ENCODE measurements at places on chromosomes 3 and 15.

GRCh38 chr3:48276911-48277641 lies 36.2 kb downstream of the ZNF589 start:
- no peak for DNase-seq

DNA sequence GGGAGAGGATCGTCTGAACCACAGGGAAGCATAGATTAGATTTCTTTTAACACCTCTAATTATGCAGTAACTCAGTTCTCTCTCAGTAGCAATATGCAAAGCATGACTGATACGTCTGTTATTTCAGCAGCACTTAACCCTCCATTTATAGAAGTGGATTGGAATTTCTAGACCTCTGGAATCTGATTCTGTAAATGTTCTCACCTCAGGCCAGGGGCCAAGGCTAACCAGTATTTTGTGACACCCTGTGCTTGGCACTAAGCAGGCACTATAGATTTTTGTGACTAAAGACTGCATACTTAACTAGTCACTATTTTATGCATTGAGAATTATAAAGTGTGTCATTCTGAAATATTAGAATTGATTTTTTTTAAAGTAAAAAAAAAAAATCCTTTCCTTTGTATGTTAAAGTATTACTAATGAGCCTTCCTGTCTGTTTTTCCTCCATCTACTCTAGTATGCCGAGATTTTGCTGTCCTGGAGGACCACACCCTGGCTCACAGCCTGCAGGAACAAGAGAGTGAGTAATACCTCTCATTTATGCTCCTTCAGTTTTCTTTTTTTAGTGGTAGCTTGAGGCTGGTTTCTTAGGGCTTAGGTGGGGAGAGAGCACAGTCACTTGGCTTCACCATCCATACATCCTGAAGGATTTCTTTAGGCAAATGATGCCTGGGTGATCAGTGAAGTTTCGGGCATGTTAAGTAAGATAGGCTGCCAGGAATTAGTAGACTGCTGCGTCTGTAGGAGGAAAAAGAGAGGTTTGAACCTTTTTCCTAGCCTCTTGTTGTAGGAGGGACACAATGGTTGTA lies 26.5 kb upstream of the UTS2B start:
- DNase-seq = peak; percentile 75

- DNase-seq = no peak
Measured at GRCh38 chr15:31049111-31049510, 52.4 kb downstream of the TRPM1 start.

DNA sequence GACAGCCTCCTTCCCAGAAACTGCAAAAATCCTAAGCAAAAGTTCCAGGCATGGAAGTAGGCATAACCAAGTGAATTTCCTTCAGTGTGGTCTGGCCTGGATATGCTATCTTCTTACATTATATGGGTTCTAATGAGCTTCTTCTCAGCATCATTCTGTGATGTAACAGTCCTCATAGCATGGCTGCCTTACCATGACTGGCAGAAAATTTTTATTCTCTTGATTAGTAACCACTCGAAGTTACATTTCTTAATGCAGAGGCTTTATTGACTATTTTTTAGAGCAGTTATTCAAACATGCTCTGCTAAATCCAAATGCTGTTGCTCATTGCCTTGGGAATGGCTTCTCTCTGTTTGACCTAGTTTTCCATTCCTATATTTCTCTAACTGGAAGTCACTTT lies 21.1 kb upstream of the CPNE4 start:
- DNase-seq = no peak

GRCh38 chr15:100339999-100340398 lies 1.8 kb downstream of the ADAMTS17 start:
- no peak for DNase-seq

GRCh38 chr15:62118520-62119226 lies 46.4 kb downstream of the C2CD4B start:
- DNase-seq = no peak

- DNase-seq = no peak
Measured at GRCh38 chr15:101558221-101558941, 68.9 kb upstream of the PCSK6 start.

GRCh38 chr3:138300647-138301046 lies 29.0 kb downstream of the NME9 start:
- DNase-seq = no peak

- no peak for DNase-seq
Measured at GRCh38 chr3:33312361-33312760, 35.1 kb downstream of the FBXL2 start.

DNA sequence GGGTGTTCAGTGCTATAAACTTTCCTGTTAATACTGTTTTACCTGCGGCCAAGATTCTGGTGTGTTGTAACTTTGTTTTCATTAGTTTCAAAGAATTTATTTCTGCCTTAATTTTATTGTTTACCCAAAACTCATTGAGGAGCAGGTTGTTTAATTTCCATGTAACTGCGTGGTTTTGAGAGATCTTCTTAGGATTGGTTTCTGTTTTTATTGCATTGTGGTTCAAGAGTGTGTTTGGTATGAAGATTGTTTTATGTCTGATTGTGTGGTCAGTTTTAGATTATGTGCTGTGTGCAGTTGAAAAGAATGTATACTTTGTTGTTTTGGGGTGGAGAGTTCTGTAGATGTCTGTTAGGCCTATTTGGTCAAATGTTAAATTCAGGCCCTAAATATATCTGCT lies 133.5 kb upstream of the GALNT15 start:
- no peak for DNase-seq

DNA sequence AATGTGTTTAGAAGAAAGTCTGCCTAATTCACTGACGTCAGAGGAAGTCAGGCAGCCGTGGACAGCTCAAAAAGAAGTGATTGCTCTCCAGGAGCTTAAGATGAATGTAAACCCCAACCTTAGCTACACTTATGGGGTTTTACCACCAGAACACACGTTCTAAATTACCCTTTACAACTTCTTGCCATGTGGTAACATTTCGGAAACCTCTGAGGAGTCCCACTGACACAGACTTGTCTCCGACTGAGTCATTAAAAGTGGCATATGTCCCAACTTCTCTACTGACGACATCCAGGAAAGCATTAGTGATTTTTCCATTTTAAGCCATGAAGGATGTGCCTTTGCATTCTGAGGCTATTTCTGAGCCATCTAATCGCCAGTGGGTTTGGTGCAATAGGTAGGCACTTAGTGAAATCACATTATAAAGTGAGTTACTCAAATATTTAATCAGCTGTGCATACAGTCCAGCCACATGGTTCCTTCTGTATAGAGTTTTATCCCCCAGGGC lies 32.4 kb downstream of the C2CD4A start:
- no peak for DNase-seq

GRCh38 chr3:25843332-25843731 lies 53.4 kb downstream of the OXSM start:
- DNase-seq = no peak

DNA sequence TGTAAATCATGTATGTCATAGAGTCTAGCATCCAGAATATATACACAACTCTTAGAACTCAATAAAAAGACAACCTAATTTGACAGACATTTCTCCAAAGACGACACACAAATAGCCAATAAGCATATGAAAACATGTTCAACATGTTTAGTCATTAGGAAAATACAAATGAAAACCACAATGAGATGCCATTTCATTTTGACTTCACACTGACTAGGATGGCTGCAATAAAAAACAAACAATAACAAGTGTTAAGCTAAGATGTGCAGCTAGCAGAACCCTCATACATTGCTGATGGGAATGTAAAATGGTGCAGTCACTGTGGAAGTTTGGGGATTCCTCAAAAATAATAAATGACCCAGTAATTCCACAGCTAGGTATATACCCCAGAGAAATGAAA lies 16.4 kb downstream of the SPG11 start:
- DNase-seq = no peak

DNA sequence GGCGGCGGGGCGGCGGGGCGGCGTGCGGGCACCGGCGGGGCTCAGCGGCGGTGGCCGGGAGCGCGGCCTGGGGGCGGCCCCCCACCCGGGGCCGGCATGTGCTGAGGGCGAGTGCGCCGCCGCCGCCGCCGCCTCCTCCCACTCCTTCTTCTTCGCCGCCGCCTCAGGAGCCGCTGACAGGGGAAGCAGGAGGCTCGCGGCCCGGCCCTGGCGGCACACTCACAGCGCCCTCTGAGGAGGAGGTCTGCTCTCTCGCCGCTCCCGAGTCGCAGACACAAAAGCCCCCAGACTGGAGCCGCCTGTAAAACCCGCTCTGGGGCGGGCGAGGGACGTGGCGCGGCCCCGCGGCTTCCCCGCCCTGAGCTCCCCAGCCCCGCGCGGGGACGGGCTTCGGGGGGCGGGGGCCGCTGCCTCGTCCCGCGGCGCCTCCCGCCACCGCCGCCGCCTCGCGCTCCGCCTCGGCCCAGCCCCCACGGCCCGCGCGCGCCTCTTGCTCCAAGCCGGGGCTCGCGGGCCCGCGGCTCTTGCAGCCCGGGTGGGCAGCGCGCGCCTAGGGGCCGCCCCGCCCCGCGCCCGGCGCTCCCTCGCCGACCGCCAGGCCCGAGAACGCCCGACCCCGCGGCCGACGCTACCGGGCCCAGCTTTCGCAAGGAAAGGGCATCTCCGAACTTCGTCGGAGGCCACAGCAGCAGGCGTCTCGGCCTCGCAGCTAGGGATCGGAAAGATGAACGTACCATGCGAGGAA lies at the start of gene PYGO1:
TSS of gene PYGO1 (minus strand) at position 276 of the 745 bp plus-strand sequence. CDS start 462 bp downstream, outside the sequence.
- no peak for DNase-seq

DNA sequence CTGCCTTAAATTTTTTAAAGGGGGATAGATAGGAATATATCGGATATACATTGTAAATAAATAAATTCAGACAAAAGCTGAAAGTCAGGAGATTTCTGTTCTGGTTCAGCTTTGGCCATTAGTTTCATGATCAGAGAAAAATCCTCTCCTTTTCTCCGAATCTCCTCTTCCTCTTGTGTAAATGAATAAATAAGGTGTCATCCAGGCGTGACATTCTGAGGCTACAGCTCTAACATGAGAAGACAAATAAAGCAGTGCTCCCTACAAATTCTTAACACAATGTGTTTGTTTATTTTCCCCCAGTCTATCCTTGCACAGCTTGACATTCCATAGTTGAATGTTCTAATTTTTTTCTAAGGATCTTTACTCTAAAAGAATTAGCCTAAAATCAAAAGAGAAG lies 9.4 kb upstream of the MB21D2 start:
- DNase-seq = no peak

GRCh38 chr3:53300826-53301225 lies 45.0 kb upstream of the TKT start:
- no peak for DNase-seq

GRCh38 chr15:58185439-58185838 lies 47.3 kb downstream of the AQP9 start:
- no peak for DNase-seq

DNA sequence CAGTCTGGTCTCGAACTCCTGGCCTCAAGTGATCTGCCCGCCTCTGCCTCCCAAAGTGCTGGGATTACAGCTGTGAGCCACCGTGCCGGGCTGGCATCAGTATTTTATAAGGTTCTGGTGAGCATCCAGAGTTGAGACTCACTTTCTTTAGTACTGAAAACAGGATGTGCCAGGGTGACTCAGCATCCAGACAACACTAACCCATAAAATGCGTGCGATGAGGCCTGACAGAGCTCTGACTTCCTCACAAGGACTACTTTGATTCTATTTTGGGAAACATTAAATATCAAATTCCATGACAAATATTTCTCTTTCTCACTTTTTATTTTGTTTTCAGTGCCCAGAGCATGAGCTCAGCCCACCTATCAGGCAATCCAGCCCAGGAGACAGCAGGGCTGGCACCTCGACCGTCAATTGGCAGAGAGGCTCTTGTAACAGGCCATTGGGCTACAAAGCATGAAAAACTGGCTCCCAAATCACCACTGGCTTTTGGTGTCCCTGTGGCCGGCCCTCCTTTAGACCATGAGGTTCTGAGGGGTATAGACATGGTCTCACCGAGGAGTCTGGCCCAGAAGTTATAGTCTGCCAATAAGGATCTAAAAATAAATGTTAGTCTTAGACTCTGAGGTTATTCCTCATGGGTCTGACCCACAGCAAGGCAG lies 75.0 kb downstream of the FEM1B start:
- peak; percentile 93 for DNase-seq

GRCh38 chr3:110743202-110743601 lies 328.4 kb upstream of the NECTIN3 start:
- DNase-seq = no peak

DNA sequence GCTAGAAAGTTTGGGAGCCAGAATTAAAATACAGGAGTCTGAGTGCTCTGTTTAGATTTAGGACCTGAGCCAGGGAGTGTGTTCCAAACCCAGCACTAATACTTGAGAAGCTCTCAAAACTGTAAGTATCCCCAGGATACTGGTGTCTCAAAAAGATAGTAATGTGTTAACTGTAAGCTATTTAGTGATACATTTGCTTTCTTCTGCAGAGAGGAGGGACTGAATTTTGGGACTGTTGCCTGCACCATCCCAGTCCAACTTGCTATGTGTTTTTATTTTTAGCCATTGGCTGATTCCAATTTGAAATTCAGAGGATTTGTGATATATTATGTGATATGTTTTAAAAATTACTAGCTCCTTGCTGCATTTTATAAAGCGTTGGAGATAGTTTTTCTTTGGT lies 31.5 kb downstream of the UBE2E1 start:
- no peak for DNase-seq

- no peak for DNase-seq
Measured at GRCh38 chr3:194766845-194767244, 81.2 kb downstream of the FAM43A start.

GRCh38 chr15:27854601-27855000 lies 244.5 kb downstream of the OCA2 start:
- no peak for DNase-seq

DNA sequence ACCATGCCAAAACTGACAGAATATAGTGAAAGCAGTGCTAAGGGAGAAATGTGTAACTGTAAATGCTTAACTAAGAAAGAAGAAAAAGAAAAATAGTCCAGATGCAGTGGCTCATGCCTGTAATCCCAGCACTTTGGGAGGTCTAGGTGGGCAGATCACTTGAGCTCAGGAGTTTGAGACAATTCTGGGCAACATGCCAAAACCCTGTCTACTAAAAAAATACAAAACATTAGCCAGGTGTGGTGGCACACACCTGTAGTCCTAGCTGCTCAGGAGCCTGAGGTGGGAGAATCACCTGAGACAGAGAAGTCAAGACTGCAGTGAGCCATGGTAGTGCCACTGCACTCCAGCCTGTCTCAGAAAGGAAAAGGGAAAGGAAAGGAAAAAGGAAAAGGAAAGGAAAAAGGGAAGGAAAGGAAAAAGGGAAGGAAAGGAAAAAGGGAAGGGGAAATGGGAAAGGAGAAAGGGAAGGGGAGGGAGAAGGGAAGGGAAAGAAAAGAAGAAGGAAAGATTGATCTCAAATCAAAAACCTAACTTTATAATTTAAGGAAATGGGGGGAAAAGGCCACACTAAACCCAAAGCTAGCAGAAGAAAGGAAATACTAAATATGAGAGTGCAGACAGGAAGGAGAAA lies 20.3 kb downstream of the C3orf33 start:
- no peak for DNase-seq

- DNase-seq = no peak
Measured at GRCh38 chr15:45094358-45094730, 19.6 kb downstream of the DUOX2 start.

DNA sequence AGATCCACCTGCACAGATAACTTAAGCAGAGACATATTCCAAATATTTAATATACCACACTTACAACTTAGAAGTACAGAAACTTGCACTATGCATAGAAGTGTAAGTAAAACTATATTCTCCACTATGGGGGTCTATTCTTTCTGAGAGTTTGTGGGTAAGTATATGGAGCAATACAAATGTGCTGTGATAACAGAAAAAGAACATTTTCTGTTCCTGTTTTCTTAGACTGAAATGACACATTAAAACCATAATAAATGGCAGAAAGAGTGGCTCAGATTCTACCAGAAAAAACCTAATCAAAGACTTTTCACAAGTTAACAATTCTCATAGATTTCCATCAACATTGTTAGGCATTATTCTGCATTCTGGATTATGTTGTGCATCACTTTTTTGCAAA lies 96.6 kb upstream of the WNT7A start:
- no peak for DNase-seq

GRCh38 chr15:22903961-22904534 lies 65.6 kb downstream of the NIPA2 start:
- no peak for DNase-seq

All from AG04449 (cell line).